ENCODE measurements at places on chromosomes 6 and 20.
A peak's percentile ranks its signal among the peaks of the same experiment; 100 is the strongest.

GRCh38 chr6:47146431-47147174 is 104.5 kb upstream of the ADGRF1 start:
- no peak for DNase-seq

GRCh38 chr6:102994866-102995265 is 1601.4 kb downstream of the GRIK2 start:
- DNase-seq = no peak

GRCh38 chr6:799769-800168 is 106.8 kb upstream of the EXOC2 start:
- no peak for DNase-seq

GRCh38 chr6:95576218-95576997 is 927 bp upstream of the MANEA start:
- no peak for DNase-seq

- no peak for DNase-seq
These were observed 5.4 kb downstream of the SLC22A23 start for GRCh38 chr6:3451498-3451897.

DNA sequence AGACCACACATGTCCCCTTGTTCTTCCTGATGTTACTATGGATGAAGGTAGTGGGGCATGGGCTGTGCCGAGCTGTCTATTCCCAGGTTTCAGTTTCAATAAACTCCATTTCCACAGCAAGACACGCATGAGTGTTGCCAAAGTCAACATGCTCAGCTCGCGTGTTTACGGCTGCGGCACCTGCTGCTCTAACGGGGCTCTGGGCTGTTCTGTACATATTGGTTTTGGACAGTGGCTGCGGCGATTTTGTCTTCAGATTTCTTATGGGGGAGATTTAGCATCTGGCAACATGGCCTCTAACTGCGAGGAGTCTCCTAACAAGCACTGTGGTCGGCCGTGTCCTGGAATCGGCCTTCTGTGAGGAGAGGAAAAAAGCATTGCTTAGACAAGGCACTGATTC is 58.6 kb downstream of the TMEM242 start:
- DNase-seq = no peak

DNA sequence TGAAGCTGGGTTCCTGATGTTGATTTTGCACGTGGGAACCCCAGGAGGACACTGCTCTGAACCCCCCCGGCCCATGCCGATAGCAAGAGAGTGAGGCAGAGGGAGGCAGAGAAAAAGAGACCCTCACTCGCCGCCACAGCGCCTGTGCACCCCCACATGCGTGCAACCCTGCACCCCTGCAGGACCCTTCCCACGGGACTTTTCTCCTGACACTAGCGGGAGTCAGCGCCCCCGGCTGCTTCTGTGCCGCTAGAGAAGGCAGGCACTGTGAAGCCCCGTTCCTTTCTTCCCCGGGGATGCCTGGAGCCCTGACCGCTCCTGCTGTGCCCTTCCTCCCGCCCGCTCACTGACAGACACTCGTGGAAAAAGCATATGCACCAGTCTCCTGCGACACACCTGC is 67.4 kb downstream of the GMPR start:
- no peak for DNase-seq

- no peak for DNase-seq
These were observed 411.1 kb downstream of the BCKDHB start for GRCh38 chr6:80517525-80517924.

- DNase-seq = no peak
These were observed 339.0 kb downstream of the TPBG start for GRCh38 chr6:82702574-82702973.

DNA sequence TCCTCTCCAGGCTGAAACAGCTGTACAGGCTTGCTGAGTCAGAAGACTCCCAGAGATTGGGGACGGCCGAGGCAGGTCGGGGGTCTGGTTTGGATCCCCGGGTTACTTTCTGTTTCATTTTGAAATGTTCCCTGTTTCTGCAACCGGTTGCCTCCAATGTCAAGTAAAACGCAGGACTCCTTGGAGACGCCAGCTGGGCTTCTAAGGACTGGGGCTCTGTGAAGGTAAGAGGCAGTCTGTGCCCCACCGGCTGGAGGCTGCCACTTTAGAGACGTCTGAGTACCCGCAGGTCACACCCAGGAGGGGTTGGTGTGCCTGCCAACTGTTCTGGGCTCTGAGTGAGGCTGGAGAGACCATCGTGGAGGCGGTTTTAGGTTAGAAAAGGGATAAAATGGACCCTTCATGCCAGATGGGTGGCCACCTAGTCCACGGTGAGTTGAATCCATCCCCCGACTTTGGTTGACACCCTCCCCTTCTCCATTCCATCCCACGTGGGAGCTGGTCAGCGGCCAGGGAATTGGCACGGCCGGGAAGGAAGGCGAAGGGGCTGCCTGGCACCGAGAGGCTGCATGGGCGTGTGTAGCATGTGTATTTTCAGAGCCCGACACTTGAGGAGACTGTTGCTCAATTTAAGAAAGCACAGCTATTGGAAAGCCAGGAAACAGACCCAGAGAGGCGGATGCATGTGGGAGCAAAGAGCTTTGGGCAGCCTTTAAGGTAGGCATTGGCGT is 240.9 kb downstream of the PHACTR1 start:
- peak; percentile 74 for DNase-seq

DNA sequence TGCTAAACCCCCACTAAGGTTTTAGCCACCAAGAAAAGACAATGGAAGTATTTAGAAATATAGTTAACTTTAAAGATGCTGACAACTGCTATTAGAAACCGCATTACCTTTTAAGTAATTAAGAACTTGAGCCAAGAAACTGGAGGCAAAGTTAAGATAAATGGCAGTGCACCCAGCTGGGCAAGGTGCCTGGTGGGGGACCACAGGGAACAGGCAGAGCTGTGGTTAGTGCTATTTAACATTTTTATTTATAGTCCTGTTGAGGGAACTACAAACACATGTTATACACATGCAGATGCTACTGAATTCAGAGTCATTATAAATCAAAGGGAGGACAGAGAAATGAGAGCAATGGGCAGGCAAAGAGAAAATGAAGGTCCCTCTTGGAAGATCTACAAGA is 447.9 kb downstream of the TFAP2B start:
- DNase-seq = no peak
